ENCODE measurements at places on chromosomes 6 and 20. TPM values are rescaled to one million over a fixed set of nuclear protein-coding genes. Genes with fewer than 3 reads are reported as not detected.
A peak's percentile ranks its signal among the peaks of the same experiment; 100 is the strongest.

Gene WASF1
- total RNA-seq: 18.6 TPM

DNA sequence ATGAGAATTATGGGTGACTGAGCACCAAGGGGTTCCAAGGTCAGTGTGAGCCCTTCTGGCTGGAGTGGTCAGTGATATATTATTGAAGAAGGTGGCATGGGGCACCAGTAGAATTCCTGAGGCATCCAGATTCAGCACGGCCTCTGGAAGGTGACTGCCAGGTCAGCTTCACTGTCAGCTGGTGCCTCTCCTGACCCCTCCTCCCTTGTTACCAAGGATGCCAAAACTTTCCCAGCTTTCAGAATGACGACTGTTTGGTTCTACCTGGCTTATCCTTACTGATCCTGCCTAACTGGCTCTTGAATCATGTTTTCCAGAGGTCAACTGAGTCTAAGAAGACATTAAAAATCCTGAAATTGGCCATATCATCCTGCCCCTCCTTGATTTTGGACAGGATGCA lies 189.2 kb upstream of the AGPAT4 start:
- no peak for DNase-seq
- H3K4me1 ChIP-seq: no peaks in the 10 kb centered on the region
- no peak overlapping the region for H3K4me3 ChIP-seq
- no peaks in the 10 kb centered on the region for H3K36me3 ChIP-seq

DNA sequence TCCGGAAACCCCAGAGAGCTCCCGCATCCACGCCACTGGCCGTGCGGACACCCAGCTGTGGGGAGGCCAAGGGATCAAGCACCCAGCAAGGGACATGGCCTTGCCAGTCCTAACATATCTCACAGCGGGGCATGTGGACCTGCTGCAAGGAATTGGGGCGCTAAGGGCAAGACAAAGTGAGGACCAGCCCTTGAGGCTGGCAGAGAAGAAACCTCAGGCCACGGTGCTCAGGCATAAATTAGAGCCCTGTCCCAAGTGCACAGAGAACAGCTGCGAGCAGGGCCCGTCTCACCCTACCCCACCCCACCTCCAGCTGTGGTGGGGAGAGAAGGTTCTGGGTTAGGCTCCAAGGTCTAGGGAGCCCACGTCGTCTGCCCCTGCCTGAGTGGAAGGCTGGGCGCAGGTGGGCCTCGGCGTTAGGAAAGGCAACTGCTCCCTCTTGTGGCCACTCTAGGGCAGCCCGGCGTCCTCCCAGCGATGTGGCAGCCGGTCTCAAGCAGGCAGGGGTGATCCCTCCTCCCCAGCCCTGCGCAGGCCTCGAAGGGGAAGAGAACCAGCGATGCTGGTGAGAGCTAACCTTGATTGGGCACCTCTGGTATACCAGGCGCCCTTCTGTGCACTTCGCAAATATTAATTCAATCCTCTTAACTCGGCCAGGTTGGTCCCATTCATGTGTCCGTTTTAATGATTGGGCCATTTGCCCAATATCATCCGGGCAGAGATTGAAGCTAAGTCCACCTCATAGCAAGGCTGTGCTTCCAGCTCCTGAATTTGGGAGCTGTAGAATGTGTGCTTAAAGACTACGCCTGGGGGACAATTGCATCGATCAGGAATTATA lies 235.8 kb downstream of the NFATC2 start:
- no peaks in the 10 kb centered on the region for H3K27me3 ChIP-seq
- H3K27ac ChIP-seq: no peak overlapping the region
- peak; percentile 95 for DNase-seq
- H3K36me3 ChIP-seq: no peaks in the 10 kb centered on the region

Gene WFDC13
- not detected for total RNA-seq

Gene FUT9
- not detected for total RNA-seq

- H3K4me1 ChIP-seq: peaks cover 19% of the 10 kb centered on the region
- no peak for DNase-seq
- H3K27me3 ChIP-seq: no peaks in the 10 kb centered on the region
- no peak overlapping the region for H3K4me3 ChIP-seq
- H3K27ac ChIP-seq: no peak overlapping the region
- peaks cover 5% of the 10 kb centered on the region for H3K36me3 ChIP-seq
Measured at GRCh38 chr20:37986044-37986858, 47.0 kb downstream of the TTI1 start.

Gene MOG
- total RNA-seq: not detected

GRCh38 chr6:169070506-169071176 lies 183.0 kb downstream of the THBS2 start:
- no peak overlapping the region for H3K4me3 ChIP-seq
- no peaks in the 10 kb centered on the region for H3K27me3 ChIP-seq
- peak overlapping the region; percentile 85 for H3K27ac ChIP-seq
- peak; percentile 95 for DNase-seq
- peaks cover 56% of the 10 kb centered on the region for H3K4me1 ChIP-seq

GRCh38 chr6:139327038-139327437 lies 35.2 kb upstream of the TXLNB start:
- no peak overlapping the region for H3K27ac ChIP-seq
- H3K27me3 ChIP-seq: no peaks in the 10 kb centered on the region
- H3K36me3 ChIP-seq: no peaks in the 10 kb centered on the region
- H3K4me3 ChIP-seq: no peak overlapping the region
- H3K4me1 ChIP-seq: no peaks in the 10 kb centered on the region

DNA sequence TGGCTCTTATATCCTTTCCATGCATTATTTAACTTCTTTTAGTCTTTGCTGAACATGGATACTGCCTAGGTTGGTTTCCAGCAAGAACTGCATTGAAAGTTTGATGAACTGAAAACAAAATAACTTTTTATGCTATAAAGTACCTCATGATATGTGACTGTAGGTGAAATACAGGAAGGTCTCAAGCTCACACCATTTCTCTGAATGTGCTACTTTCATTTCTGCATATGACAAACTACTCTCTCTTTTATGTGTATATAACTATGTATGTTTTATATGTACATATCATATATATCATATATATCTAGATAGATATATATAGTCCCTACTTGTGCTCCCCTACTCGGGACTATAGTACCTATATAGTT lies 65.9 kb downstream of the AIG1 start:
- peaks cover 48% of the 10 kb centered on the region for H3K4me1 ChIP-seq
- DNase-seq: no peak
- no peaks in the 10 kb centered on the region for H3K27me3 ChIP-seq
- H3K27ac ChIP-seq: peak overlapping the region; percentile 91
- H3K36me3 ChIP-seq: peaks cover 8% of the 10 kb centered on the region
- H3K4me3 ChIP-seq: peak overlapping the region; percentile 61

GRCh38 chr6:41685641-41686380 lies 47.5 kb downstream of the MDFI start:
- H3K36me3 ChIP-seq: peaks cover 4% of the 10 kb centered on the region
- DNase-seq: peak; percentile 36
- H3K4me3 ChIP-seq: no peak overlapping the region
- no peaks in the 10 kb centered on the region for H3K4me1 ChIP-seq
- no peak overlapping the region for H3K27ac ChIP-seq
- no peaks in the 10 kb centered on the region for H3K27me3 ChIP-seq

- no peak for DNase-seq
- peaks cover 65% of the 10 kb centered on the region for H3K4me1 ChIP-seq
- no peaks in the 10 kb centered on the region for H3K36me3 ChIP-seq
- no peaks in the 10 kb centered on the region for H3K27me3 ChIP-seq
- H3K27ac ChIP-seq: peak overlapping the region; percentile 25
Measured at GRCh38 chr20:10922941-10923340, 249.1 kb upstream of the JAG1 start.

- H3K4me3 ChIP-seq: no peak overlapping the region
- peaks cover 37% of the 10 kb centered on the region for H3K4me1 ChIP-seq
- H3K27ac ChIP-seq: no peak overlapping the region
Measured at GRCh38 chr6:43840490-43841218, 70.6 kb downstream of the VEGFA start.

Gene CRISP3
- not detected for total RNA-seq
